ENCODE measurements at places on chromosomes 3 and 15.

DNA sequence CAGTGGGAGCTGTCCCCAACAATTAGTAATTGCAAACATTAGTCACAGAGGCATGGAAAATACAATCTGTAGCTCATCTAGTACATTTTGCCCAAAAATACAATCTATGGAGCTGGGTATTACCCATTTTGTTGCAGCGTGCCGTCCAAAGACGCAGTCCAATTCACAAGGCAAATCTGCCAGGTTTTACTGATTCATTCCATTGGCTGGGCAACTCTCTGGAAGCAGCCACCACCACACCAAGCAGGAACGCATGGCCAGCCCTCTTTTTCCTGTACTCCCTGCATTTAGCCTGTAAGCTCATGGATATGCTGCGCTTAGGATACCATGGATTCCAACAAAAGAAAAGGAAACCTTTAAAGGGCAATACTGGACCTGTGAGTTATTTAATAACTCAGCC lies 60.5 kb upstream of the ARRDC4 start:
- DNase-seq: no peak

GRCh38 chr3:138186221-138186620 lies 880 bp upstream of the ARMC8 start:
- no peak for DNase-seq

DNA sequence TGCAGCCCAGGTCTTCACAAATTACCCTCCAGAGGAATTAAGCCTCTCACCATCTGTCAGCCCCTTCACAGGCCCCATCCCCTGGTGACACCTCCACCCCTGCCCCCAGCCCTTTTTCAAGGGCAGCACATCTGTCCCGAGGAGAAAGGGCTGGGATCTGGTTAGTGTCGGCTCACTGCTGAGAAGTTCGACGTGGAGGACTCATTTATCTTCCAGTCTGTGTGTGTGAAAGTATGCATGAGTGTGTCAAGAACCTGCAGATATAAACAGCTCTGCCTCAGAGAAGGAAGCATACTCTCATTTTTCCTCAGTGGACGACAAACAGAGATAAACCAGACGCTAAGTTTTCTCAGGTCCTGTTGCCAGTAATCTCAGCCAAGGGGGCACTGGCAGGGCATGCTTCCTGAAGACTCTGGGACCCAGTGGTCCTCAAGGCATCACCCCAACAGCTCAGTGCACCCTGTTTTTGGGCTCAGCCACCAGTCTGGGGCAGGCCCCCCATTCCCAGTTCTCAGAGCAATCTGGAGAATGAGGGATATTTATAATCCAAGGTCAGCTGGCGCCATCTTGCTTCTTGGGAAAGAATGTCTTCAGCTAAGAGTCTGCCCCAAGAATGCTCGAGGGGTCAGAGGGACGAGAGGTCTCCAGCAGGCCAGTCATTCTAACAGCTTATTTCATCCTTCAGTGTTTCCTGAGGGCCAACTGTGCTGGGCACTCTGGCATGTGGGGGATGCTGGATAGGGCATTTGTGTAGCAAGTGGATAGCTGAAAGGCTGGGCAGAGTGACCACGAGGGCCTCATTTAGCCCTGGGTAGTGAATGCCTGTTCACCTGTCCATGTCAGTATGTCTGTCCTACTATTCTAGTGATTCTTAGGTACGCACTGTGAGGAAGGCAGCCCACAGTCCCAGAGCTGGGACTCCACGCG lies 73.6 kb downstream of the ADCY5 start:
- no peak for DNase-seq

DNA sequence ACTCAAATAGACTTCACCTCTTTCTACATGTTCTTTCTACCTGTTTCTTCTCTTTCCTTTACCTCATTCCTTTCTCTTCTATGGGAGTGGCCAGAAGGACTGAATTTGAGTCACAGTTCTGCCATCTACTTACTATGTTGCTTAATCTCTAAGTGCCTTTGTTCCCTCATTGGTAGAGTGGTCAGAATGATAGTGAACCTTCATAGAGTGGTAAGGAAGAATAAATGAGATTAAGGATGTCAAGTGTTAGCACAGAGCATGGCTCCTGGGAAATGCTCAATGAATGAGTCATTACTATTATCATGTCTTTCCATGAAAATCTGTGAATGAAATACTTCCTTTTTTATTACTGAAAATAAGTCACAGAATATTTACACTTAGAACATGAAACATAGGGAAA lies 17.5 kb downstream of the TMEM207 start:
- DNase-seq: no peak

GRCh38 chr3:109478614-109479013 lies 141.3 kb upstream of the DPPA4 start:
- DNase-seq: no peak

DNA sequence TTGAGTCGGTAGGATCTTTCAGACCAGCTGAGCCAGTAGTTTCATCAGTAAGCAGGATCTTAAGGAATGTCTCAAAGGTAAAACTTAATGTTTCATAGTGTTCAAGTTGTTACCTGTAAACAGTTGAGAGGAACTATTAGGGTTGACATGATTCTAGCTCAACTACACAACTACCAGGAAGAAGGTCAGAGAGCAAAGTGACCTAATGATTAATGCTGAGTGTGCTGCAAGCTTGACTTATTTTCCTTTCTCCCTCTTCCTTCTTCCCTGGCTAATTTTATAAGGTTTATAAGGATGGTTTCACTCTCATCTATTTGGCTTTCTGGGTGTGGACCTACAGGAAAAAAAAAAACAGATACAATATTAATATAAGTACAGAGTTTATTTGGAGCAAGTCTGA lies 30.2 kb upstream of the LHFPL4 start:
- DNase-seq: no peak

DNA sequence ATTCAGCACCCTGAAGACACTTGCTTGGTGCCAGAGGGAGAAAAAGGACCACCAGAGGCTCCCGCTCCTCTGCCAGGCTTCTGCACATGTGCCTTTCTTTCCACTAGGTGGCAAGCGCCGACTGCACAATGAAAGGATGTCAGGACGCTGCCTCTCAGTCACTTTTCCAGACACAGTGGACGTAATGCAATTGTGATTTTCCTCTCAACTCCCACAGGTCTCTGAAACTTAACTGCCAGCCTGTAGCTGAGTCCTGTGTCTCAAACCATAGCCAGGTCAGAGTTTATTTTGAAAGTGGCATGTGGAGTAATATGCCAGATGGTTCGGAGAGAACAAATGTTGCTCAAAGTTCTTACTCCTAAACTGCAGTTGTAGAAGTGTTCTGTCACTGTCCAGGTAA lies 162.9 kb downstream of the ITPR1 start:
- DNase-seq: no peak

- no peak for DNase-seq
Measured at GRCh38 chr3:181713280-181713647, 1.5 kb downstream of the SOX2 start.

- DNase-seq: no peak
Measured at GRCh38 chr3:89690646-89691045, 583.2 kb downstream of the EPHA3 start.

DNA sequence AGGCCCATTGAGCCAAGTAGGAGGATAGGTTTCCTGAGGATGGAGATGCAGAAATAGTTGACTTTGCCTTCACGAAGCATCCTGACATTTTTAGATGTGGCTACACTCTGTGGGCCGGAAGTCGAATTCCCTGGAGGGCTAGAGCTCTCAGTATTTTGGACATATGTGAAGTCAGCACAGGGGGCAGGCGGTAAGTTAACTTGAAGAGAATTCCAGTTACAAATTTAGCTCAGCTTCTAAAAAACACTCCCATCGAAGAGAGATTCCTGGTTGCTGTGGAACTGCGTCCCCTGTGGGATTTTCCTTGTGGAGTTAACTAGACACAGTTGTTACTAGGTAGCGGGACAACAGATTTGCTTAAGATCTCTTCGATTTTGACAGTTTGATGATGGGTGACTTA lies 161.9 kb upstream of the RGMA start:
- DNase-seq: no peak

- no peak for DNase-seq
Measured at GRCh38 chr3:52636673-52637072, 49.0 kb downstream of the PBRM1 start.

- DNase-seq: no peak
Measured at GRCh38 chr3:18153571-18154173, 271.5 kb downstream of the SATB1 start.

GRCh38 chr3:14741510-14741909 lies 66.6 kb downstream of the C3orf20 start:
- no peak for DNase-seq

- DNase-seq: no peak
Measured at GRCh38 chr3:115808816-115809215, 185.5 kb downstream of the GAP43 start.

- DNase-seq: peak; percentile 38
Measured at GRCh38 chr15:29268706-29269484, 727 bp downstream of the NSMCE3 start.

DNA sequence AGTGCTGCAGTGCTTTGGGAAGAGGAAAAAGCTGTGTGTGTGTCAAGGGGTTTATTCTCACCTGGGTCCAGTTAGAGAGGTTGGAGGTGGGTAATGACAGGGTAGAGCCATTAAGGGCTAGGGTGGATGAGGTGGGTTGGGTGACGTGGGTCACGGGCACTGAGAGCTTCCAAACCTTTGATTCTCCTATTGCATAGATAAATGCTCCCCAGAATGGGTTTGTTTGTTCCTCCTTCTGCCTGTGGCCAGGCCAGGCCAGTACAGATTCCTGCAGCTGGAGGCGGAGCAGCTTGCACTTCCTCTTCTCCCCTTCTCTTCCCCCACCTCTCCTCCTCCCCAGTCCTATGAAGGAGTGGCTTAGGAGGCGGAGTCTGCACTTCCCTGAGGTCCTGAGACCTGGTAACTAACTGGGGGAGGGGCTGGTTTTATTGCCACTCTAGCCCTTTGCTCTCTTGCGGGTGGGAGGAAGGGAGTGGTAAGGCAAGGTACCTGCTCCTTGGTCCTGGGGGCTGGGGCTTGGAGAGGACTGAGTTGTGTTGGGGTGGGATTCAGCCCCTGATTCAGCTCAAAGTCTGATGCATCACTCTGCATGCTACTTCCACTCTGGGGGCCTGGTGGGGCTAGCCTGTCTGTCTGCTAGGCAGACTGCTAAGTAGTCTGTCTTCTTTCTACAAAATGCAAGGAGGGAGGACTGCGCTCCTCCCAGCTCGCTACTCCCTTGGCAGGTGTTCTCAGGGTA lies 3.5 kb downstream of the SPINT1 start:
- no peak for DNase-seq

- no peak for DNase-seq
Measured at GRCh38 chr15:68536331-68537095, 42.3 kb upstream of the CORO2B start.

DNA sequence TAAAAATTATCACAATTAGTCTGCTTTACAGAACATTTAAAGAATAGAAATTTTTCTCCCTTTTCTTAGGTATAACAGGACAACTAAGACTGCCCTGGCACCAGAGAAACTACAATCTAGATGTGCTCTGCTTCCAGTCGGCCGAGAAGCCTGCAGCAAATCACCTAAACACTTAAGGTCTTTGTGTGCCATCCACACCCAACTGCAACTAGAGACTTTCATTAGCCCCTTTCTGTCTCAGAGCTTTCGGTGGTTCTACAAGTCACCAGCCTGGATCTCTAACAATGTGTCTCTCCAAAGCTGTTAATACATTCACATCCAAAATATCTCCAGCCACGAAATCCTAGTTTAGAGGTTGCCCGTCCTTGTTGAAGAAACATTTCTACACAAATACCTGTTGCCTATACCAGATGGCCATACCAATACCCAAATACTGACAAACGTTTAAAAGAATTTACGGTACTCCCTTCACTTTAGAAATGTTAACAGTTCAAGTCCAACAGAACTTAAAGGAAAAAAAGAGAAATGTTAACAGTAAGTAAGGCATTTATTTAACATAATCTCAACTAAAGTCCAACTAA lies 6.7 kb downstream of the PRC1 start:
- DNase-seq: no peak

DNA sequence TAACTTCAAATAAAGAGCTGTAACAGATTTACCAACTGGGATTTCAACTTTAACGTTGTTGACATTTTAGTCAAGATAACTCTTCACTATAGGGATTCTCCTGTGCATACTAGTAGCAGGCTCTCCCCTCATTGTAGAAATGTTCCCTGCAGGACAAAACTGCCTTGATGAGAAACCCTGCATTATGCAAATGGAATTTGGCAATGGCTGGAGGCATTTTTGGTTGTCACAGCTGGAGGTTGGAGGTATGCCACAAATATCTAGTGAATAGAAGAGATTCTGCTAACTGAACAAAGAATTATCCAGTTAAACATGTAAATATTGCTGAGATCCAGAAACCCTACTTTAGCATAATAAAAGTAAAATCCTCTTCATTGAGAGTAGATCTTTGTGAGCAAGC lies 928.8 kb upstream of the ALCAM start:
- DNase-seq: no peak

DNA sequence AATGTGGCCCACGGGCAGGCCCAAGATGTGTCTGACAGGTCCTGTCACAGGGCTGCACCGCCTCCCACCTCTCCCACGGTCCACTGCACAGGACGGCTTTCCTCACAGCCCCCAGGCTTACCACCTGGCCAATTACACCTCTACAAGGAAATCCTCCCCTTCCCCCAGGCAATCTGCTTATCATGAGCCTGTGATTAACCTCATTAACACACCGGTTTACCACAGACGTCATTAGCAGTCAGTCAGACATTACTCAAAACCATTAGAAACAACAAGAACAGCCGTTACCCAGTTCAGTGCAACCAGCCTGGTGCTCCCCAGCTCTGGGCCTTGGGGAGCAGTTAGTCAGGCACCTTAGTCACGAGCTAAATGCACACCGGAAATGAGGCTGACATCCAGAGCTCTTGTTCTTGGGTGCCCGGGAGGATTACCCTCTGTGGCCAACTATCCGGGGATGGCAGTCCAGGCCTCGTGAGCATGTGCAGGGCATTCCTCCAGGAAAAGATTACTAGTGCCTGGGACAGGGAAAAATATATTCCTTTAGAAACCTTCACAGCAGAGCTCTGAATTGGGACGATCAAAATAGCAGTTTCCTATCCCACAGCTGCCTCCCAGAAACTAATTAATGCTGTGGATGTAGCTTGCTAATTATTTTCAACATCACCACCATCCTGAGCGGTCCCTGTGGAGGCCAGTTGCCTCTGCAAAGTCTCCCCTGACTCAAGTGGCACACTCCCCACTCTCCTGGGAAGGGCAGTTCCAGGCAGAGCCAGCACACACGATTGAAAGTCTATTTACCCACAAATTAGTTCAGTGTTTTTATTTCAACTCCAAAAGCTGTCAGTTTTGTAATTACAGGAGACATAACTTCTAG lies 117.4 kb upstream of the ZBED2 start:
- DNase-seq: no peak

DNA sequence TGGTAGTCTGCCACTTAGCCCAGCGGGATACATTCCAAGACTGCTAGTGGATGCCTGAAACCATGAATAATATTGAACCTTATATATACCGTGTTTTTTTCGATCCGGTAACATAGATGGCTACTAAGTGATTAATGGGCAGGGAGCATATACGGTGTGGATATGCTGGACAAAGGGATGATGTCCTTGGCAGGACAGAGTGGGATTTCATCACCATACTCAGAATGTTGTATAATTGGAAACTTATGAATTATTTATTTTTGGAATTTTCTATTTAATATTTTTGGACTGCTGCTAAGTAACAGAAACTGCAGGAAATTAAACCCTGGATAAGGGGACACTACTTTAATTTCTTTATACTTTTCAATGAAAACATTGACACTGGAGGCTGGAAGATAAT lies 53.2 kb downstream of the ASTE1 start:
- no peak for DNase-seq

All from stimulated activated CD4-positive, alpha-beta T cell treated with anti-CD3 and anti-CD28 coated beads, Interleukin-4, amount 100 ng/mL, for 1 hour (primary cell).